ENCODE measurements at places on chromosomes 5 and 9. TPM values are rescaled to one million over a fixed set of nuclear protein-coding genes. Genes with fewer than 3 reads are reported as not detected.
A peak's percentile ranks its signal among the peaks of the same experiment; 100 is the strongest.

DNA sequence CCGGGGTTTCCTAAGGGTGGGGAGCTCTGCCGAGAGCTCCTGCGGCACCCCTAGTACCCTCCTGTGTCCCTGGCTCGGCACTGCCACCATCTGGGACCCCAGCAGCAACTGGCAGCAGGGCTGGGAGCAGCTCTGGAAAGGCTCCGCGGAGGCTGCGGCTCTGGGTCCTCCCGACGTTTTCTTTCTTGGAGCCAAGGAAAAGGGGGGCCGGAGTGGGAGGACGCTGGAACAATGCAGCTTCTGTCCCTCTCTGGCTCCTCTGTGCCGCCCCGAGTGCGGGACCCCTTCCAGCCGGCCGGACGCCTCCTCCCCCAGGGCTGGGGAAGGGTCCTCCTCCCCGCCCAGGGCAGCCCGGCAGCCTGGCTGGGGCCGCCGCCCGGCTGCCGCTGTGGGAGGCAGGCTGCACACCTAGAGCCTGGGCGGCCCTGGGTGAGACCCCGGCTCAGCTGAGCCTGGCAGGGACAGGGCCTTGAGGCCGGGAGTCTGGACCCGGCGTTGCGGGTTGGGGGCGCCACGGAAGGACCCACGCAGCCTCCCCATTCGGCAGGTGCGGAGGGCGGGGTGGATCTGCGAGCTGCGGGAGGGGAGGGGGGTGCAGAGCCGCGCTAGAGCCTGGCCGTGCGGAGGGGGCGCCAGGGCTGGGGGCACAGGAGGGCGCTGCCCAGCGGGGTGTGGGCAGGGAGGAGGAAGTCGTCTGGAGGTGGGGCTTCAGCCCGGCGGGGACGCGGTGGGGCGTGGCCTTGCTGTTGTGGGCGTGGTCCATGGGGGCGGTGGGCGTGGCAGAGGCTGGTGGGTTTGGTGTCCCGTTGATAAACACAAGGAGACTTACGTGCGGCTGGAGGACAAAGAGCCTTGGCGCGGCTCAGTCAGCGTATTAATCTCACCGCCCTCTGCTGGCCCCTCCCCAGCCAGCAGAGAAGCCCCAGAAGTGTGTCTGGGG is 15.1 kb downstream of the GPSM1 start:
- no peak overlapping the region for H3K4me3 ChIP-seq
- DNase-seq = no peak
- peaks cover 19% of the 10 kb centered on the region for H3K4me1 ChIP-seq
- peaks cover 98% of the 10 kb centered on the region for H3K36me3 ChIP-seq

DNA sequence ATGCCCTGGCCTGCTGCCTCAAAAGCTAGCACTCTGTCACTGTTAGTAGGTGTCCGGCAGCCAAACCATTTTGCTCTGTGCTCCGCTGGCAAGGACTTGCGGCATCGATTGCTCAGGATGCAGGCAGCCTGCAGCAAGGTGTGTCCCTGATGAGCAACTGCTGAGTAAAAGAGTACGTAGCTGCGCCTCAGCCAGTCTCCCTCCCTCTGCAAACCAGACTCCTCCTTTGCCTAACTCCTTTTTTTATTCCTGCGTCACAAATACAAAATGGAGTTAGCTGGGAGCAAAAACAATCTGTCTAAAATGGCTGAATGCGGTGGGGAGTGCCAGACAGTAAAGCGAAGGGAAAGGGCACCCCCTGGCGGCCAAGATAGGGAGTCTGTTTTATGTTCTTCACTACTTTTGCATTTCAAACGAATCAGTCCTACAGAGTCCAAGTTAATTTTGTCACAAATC is 61.1 kb downstream of the DIAPH1 start:
- peaks cover 17% of the 10 kb centered on the region for H3K4me1 ChIP-seq
- H3K36me3 ChIP-seq = peaks cover 39% of the 10 kb centered on the region
- H3K27ac ChIP-seq = peak overlapping the region; percentile 49
- no peaks in the 10 kb centered on the region for H3K27me3 ChIP-seq

- H3K4me1 ChIP-seq = peaks cover 11% of the 10 kb centered on the region
- H3K4me3 ChIP-seq = no peak overlapping the region
- no peaks in the 10 kb centered on the region for H3K36me3 ChIP-seq
- no peaks in the 10 kb centered on the region for H3K27me3 ChIP-seq
- H3K27ac ChIP-seq = peak overlapping the region; percentile 23
These were observed 304.0 kb downstream of the PJA2 start for GRCh38 chr5:109105631-109106267.

DNA sequence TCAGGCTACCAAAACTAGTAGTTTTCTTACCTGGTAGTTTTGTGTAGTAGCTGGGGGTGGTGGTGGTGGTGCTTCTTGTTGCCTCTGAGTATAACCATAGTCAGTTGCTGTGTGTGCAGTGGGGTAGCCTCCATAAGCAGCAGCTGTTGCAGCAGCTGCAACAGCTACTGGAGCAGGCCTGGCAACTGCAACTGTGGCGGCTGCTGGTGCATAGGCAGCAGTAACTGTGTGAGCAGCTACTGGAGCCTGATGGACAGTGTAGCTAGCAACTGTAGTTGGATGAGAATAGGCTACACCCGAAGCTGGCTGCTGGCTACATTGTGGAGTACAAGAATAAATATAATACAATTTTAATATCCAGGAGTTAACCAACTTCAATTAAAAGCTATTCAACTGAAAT is 24.7 kb downstream of the ZFR start:
- H3K27me3 ChIP-seq = no peaks in the 10 kb centered on the region
- no peak overlapping the region for H3K4me3 ChIP-seq
- H3K4me1 ChIP-seq = no peaks in the 10 kb centered on the region
- peaks cover 8% of the 10 kb centered on the region for H3K36me3 ChIP-seq

- peak; percentile 83 for DNase-seq
- H3K4me1 ChIP-seq = peaks cover 40% of the 10 kb centered on the region
- H3K4me3 ChIP-seq = no peak overlapping the region
- H3K36me3 ChIP-seq = peaks cover 31% of the 10 kb centered on the region
These were observed 115.7 kb downstream of the SUSD1 start for GRCh38 chr9:112059145-112059965.

GRCh38 chr5:171783051-171783450 is 2.6 kb upstream of the SMIM23 start:
- H3K4me3 ChIP-seq = no peak overlapping the region
- peaks cover 6% of the 10 kb centered on the region for H3K27me3 ChIP-seq
- H3K27ac ChIP-seq = no peak overlapping the region

GRCh38 chr9:93622691-93623090 is 46.3 kb downstream of the PHF2 start:
- H3K4me1 ChIP-seq = no peaks in the 10 kb centered on the region
- no peak for DNase-seq
- no peak overlapping the region for H3K27ac ChIP-seq

DNA sequence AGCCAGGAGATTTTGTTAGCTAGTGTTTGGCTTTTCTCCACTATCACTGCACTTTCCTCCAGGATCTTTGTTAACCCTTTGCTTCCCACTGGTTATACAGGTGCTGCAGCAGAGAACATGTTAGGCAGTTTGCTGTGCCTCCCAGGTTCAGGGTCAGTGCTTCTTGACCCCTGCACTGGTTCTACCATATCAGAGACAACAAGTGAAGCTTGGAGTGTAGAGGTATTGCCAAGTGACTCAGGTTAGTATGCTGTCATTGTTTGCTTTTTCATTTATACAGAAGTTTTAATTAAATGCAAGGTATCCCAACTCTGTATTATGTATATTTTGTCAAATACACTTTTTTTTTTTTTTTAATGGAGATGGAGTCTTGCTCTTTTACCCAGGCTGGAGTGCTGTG is 68.4 kb downstream of the GAPVD1 start:
- no peak for DNase-seq
- H3K4me1 ChIP-seq = no peaks in the 10 kb centered on the region
- peaks cover 56% of the 10 kb centered on the region for H3K36me3 ChIP-seq
- H3K4me3 ChIP-seq = no peak overlapping the region
- no peaks in the 10 kb centered on the region for H3K27me3 ChIP-seq

DNA sequence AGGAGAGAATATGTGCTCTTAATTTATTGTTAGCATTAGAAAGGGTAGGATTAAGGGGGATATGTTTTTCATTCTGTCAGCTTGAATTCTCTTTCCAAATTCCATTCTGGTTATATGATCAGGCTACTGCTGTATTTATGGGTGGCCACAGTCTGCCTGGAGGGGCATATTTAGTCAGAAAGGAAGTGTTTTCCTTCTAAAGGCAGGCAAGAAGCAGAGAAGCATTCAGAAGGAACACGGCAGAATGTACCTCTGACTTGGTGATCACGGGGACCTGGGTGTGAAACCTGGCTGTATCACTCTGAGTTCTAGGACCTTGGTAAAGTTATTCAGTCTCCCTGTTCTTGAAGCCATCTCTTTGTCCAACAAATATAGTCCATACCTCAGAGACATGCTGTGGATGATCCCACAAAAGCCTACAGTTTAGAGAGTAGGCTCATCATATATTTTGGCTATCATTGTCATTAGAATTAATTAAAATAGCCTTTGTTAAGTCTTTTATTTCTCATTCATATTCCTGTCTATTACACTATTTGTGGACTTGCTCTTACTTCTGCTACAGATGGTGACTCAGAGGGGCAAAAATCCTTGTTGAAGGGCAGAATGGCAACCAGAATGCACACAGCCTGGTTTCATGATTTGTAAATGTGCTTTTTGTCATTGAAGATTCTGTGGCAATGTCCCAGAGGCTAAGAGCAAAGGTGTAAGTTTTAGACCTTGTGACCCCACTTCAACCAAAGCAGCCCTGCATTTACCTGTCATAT is 2.7 kb downstream of the TNC start:
- H3K4me3 ChIP-seq = no peak overlapping the region
- peaks cover 43% of the 10 kb centered on the region for H3K4me1 ChIP-seq
- no peaks in the 10 kb centered on the region for H3K27me3 ChIP-seq
- peak; percentile 59 for DNase-seq
- no peaks in the 10 kb centered on the region for H3K36me3 ChIP-seq
- peak overlapping the region; percentile 83 for H3K27ac ChIP-seq

DNA sequence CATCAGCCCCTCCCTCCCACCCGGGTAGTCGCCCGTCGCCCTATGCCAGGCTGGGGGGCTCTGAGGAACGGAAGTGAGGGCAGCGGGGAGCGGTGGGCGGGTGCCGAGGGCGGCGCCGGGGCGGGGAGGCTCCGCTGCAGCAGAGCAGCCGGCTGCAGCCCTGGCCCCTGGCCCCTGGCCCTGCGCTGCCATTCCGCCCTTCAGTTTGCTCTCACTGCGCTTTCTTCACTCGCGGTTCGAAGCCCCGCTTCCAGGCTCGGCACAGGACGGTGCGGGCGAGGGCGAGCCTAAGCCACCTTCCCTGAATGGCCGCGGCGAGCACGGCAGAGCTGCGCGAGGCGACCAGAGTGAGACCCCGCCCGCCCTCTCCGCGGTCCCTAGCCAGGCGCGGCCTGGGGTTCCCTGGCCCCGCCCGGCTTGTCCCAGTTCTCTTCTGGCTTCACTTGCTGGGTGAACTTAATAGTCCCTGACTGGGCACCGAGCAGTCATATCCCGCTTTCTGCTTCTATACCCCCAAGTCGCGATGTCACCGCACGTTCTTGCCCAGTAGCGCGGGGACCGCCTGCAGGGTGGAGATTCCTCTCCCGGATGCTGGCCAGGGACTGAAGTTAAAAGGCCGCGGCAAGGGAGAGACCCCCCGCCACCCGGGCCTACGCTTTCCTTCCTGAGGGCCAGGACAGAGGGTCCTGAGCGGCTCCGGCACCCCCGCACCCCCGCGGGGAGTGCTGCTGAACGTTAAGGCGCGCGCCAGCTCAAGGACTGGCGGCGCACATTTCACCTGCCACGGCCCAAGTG is 623 bp upstream of the TRIM36 start:
- no peak for DNase-seq
- peak overlapping the region; percentile 61 for H3K4me3 ChIP-seq
- peaks cover 17% of the 10 kb centered on the region for H3K4me1 ChIP-seq
- no peak overlapping the region for H3K27ac ChIP-seq
- peaks cover 54% of the 10 kb centered on the region for H3K27me3 ChIP-seq
- no peaks in the 10 kb centered on the region for H3K36me3 ChIP-seq

- H3K27ac ChIP-seq = no peak overlapping the region
- no peaks in the 10 kb centered on the region for H3K27me3 ChIP-seq
- H3K36me3 ChIP-seq = no peaks in the 10 kb centered on the region
- no peak for DNase-seq
These were observed 26.9 kb downstream of the KLHL3 start for GRCh38 chr5:137708796-137709559.

DNA sequence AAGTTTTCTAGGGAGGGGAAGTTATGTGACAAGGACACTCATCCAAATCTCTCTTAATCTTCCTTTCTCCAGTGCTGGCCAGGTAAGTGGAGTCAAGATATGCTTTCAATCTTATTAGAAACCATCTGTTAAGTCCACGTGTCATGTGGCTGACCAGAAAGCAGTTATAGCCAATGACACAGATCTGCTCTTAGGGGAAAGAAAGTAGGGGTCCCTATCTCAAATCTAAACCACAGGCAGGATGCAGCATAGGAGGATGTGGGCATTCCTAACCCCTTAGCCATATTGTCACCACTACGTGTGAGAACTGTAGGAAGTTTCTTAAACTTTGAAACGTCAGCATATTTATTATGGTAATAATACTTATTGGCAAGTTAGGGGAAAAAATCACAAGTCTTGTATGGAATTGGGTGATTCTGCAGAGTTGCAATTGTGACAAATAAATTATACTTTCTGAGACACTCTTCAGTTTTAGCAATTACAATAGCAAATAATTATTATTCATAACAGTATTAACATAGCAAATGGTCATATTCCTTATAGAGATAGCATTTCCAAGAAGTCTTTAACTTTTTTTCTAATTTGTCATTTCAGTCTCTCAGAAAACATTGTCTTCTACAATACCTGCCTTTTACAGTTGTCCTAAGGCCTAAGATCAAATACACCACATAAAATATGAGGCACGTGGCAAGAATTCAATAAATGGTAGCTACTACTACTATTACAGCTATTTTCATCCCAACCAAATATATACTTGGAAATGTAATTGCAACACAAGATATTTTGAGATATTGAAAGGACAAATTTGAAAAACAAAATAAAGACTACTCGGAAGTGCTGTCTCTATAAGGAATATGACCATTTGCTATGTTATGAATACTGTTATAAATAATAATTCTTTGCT is 236.9 kb downstream of the PDE4D start:
- no peak for DNase-seq
- peaks cover 5% of the 10 kb centered on the region for H3K4me1 ChIP-seq
- no peaks in the 10 kb centered on the region for H3K27me3 ChIP-seq
- H3K27ac ChIP-seq = no peak overlapping the region

GRCh38 chr5:55535199-55535905 is 588 bp upstream of the PLPP1 start:
- H3K36me3 ChIP-seq = peaks cover 6% of the 10 kb centered on the region
- DNase-seq = no peak
- peaks cover 15% of the 10 kb centered on the region for H3K4me1 ChIP-seq
- peak overlapping the region; percentile 82 for H3K4me3 ChIP-seq
- H3K27ac ChIP-seq = peak overlapping the region; percentile 59
- no peaks in the 10 kb centered on the region for H3K27me3 ChIP-seq

Gene PCDHB5
- total RNA-seq = 27.3 TPM

Gene SLC36A3
- not detected for total RNA-seq

Gene SLCO4C1
- total RNA-seq = not detected

Gene TRIP13
- 108 TPM for total RNA-seq
